ENCODE measurements at places on chromosomes 13 and 19.

DNA sequence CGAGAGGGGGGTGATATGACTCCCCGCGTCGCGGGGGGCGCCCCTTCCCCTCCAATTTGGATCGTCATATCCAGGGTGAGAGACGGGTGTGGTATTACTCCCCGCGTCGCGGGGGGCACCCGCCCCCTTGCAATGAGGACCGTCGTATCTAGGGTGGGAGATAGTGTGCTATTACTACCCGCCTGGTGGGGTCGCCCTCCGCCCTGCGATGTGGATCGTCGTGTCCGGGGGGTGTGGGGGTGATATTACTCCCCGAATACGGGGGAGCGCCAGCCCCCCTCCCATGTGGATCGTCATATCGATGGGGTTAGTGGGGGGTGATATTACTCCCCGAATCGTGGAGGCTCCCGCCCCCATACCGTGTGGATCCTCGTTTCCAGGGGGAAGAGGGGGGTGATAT, 29.2 kb upstream of the RGCC start:
- DNase-seq: no peak

DNA sequence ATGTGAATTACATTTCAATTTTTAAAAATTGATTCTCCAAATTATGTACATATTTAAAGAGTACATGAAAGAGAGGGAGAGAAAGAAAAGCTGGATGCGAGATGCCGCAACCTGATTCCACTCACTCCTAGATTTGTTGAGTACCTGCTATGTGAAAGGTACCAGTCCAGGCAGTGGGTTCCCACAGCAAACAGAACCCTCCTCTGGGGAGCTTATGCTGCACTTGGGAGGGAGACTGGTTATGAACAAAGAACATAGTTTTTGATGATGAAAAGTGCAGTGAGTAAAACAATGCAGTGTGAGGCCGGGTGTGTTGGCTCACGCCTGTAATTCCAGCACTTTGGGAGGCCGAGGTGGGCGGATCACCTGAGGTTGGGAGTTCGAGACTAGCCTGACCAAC, 43.4 kb downstream of the ACTN4 start:
- DNase-seq: no peak

DNA sequence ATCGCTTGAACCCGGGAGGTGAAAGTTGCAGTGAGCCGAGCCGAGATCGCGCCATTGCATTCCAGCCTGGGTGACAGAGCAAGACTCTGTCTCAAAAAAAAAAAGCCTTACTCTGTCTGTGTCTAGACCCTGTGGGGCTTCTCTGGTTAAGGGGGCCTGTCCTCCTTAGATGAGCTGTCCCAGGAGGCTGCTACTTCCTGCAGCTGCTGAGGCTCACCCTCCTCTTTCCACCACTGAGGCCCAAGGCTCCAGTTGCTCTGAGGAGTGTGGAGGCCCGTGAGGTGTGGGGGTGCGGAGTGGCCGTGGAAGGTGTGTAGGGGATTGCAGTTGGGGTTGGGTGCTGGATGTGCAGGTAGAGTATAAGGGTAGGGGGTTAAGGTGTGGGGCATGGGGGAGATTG, 22.1 kb upstream of the RASA3 start:
- DNase-seq: no peak

- no peak for DNase-seq
Observed at GRCh38 chr13:80841414-80841813, 500.5 kb upstream of the SPRY2 start.

GRCh38 chr13:28373810-28374209, 121.1 kb downstream of the FLT1 start:
- no peak for DNase-seq

DNA sequence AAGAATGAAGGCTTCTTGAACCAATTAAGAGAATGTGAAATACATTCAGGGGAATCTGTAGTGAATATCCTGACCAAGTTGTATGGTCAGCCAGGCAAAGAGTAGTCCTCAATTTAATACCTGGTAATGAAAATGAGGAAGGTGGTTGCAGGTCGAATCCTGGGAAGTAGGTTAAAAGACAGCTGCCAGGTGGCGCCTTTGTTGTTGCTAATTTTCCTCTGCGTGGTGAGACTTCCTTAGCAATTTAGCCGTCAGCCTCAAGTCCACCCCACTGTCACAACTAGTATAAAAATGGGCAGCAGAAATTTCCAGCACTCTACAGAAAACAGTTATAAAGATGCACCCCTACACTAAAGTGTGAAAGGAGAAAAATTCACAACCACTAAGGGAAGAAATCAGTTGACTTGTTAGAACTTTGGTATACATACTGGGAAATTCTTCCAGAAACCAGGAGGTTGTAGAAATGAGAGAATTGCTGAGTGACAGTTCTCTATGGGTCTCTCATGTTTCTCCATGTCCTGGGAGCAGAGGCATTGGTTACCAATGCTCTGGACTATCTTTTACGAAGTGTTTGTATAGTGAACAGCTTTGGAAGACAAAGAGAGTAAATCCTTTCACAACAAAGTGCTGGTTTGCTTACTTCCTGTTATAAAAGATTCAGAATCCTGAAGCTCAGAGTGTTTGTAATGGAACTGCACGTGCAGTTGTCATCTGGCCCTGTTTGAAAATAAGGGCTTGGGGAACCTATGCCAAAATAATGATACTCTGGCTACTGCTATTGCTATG, 235.9 kb downstream of the NHLRC3 start:
- no peak for DNase-seq

- no peak for DNase-seq
Observed at GRCh38 chr13:99956473-99957349, 14.9 kb downstream of the ZIC5 start.

GRCh38 chr13:52810011-52810410, 38.4 kb downstream of the PCDH8 start:
- no peak for DNase-seq

- DNase-seq: peak; percentile 65
Observed at GRCh38 chr19:31350033-31350692, 927 bp upstream of the TSHZ3 start.

All from Right ventricle myocardium superior (tissue), 1 donor.